Activated T-cell treated with anti-CD3 and anti-CD28 coated beads, Interleukin-2, amount 50 U/mL, for 72 hours (primary cell): ENCODE measurements at places on chromosomes 7 and 10. TPM values are rescaled to one million over a fixed set of nuclear protein-coding genes. Genes with fewer than 3 reads are reported as not detected.

The LIPN gene
- total RNA-seq: not detected

The ANKRD22 gene
- total RNA-seq: 0.24 TPM

The PON1 gene
- total RNA-seq: 0.65 TPM

The RSPH10B gene
- 0.91 TPM for total RNA-seq

The DPP6 gene
- total RNA-seq: not detected

The PTF1A gene
- total RNA-seq: not detected

The BAIAP2L1 gene
- 5.1 TPM for total RNA-seq

The ADAM8 gene
- 156 TPM for total RNA-seq

The PLCE1 gene
- total RNA-seq: 0.12 TPM
